Lower lobe of right lung (tissue), 2 donors: ENCODE measurements at places on chromosomes 7 and 10. TPM values are rescaled to one million over a fixed set of nuclear protein-coding genes. Genes with fewer than 3 reads are reported as not detected.

ZCCHC24 gene
- 34.7 TPM for total RNA-seq

RPEL1 gene
- total RNA-seq, result 0.30 TPM

SORCS1 gene
- total RNA-seq, result 0.15 TPM

ANKRD2 gene
- total RNA-seq, result 0.35 TPM

SMO gene
- total RNA-seq, result 3.1 TPM

TMEM26 gene
- total RNA-seq, result 1.1 TPM

FANK1 gene
- 11.5 TPM for total RNA-seq

PLEKHS1 gene
- 7.0 TPM for total RNA-seq

FAM180A gene
- total RNA-seq, result 3.0 TPM

YKT6 gene
- total RNA-seq, result 58.7 TPM

DNA sequence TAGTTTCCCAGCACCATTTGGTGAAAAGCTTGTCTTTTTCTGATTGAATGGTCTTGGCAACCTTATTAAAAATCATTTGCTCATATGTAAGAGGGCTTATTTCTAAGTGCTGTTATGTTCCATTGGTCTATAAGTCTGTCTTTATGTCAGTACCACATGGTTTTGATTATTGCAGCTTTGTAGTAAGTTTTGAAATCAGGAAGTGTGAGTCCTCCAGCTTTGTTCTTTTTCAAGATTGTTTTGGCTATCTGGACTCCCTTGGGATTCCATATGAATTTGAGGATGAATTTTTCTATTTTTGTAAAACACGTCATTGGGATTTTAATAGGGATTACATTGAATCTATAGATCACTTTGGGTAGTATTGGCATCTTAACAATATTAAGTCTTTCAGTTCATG lies 5.4 kb downstream of the KIF11 start:
- H3K4me1 ChIP-seq, result peaks cover 5% of the 10 kb centered on the region
- DNase-seq, result no peak
- no peak overlapping the region for H3K27ac ChIP-seq
- H3K4me3 ChIP-seq, result no peak overlapping the region

DNA sequence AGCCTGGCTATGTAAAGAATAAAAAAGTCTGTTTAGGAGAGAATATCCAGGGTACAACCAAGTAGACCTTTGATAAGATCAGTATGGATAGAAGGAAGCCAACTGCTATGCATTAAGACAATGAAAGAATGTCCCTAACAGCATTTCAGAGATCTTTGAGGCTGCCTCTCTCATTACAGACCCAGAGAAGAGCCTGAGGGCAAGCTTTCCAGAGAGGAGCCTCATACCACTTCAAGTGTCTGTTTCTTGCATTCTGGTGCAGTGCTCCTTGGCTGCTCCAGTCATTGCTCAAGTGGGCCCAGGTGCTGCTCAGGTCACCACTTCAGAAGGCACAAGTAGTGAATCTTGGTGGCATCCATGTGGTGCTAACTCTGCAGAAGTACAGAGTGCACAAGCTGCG lies 514.0 kb downstream of the PLXDC2 start:
- H3K36me3 ChIP-seq, result no peaks in the 10 kb centered on the region
- H3K4me1 ChIP-seq, result no peaks in the 10 kb centered on the region
- no peaks in the 10 kb centered on the region for H3K27me3 ChIP-seq
- no peak overlapping the region for H3K4me3 ChIP-seq
- DNase-seq, result no peak
- no peak overlapping the region for H3K27ac ChIP-seq

- no peaks in the 10 kb centered on the region for H3K27me3 ChIP-seq
- H3K4me3 ChIP-seq, result no peak overlapping the region
- DNase-seq, result no peak
- peaks cover 93% of the 10 kb centered on the region for H3K36me3 ChIP-seq
- no peaks in the 10 kb centered on the region for H3K4me1 ChIP-seq
These were observed 7.3 kb downstream of the PGAM2 start for GRCh38 chr7:44057849-44058758.

DNA sequence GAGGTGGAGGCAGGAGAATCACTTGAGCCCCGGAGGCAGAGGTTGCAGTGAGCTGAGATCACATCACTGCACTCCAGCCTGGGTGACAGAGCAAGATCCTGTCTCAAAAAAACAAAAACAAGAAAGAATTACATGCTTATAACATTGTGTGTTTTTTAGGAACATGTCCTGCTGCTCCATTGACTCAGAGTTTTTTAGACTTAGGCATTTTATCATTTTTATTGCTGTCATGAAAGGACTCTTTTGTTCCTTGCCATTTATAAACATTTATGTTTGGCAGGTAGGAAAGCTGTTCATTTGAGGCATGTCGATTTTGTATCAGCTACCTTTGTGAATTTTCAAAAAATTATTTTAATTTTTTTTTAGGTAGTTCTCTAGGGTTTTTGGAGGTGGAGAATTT lies 20.3 kb downstream of the COL26A1 start:
- H3K36me3 ChIP-seq, result no peaks in the 10 kb centered on the region
- no peak overlapping the region for H3K27ac ChIP-seq
- H3K4me3 ChIP-seq, result no peak overlapping the region
- no peak for DNase-seq

GRCh38 chr7:155062411-155062810 lies 7.7 kb upstream of the HTR5A start:
- no peak overlapping the region for H3K4me3 ChIP-seq
- no peak for DNase-seq
- no peaks in the 10 kb centered on the region for H3K36me3 ChIP-seq
- H3K27ac ChIP-seq, result no peak overlapping the region
- H3K4me1 ChIP-seq, result no peaks in the 10 kb centered on the region

DNA sequence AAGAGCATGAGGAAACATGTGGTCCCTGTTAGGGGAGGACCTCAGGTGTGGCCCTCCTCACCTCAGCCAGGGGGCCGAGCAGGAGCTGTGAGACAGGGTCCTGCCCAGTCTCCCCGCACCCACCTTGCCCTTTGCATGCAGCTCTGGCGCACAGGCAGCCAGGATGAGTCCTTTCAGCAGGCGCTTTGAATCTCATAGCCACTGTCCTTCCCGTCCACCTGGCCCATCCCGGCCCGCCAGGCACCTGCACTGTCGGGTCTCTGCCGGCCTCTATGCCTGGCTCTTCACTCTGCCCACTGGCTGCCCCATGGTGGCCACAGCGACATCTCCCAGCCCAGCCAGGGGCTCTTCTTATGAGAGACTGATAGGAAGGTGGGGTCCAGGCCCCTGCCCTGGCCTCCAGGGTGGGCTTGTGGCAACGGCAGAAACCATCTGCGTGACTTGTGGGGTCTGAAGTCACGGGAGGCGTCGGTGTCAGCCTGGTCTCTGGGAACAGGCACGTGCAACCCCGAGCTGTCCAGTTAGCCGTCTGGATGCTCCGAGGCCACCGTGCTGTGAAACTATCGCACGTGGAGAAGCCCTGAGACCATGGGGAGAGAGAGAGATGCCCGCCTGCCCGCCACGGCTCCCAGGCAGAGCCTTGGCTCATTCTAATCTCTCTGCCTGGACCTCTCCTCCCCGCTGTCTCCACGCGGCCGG lies 37.4 kb downstream of the FOXL3 start:
- no peaks in the 10 kb centered on the region for H3K27me3 ChIP-seq
- no peaks in the 10 kb centered on the region for H3K36me3 ChIP-seq
- H3K4me1 ChIP-seq, result peaks cover 21% of the 10 kb centered on the region
- no peak overlapping the region for H3K4me3 ChIP-seq

DNA sequence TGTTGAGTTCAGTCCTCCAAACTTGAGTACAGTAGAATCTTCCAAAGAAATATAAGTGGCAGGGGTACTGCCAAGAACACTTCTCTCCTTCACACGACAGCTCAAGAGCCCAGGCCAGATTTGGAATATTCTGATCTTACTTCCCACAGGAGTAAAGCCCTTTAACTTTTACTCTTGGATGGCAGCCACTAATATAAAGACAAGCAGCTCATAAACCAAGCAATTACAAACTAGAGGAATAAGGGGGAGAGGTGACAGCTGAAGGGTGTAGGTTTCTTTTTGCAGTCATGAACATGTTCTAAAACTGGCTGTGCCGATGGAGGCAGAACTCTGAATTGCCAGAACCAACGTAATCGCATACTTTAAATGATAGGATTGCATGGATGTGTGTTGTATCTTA lies 74.8 kb downstream of the SVIL start:
- no peaks in the 10 kb centered on the region for H3K27me3 ChIP-seq
- H3K27ac ChIP-seq, result no peak overlapping the region
- peaks cover 14% of the 10 kb centered on the region for H3K36me3 ChIP-seq
- H3K4me3 ChIP-seq, result no peak overlapping the region

- H3K4me1 ChIP-seq, result no peaks in the 10 kb centered on the region
These were observed 112.6 kb downstream of the DGKI start for GRCh38 chr7:137734221-137734620.

- DNase-seq, result no peak
- no peaks in the 10 kb centered on the region for H3K27me3 ChIP-seq
- H3K4me3 ChIP-seq, result no peak overlapping the region
- no peak overlapping the region for H3K27ac ChIP-seq
- no peaks in the 10 kb centered on the region for H3K4me1 ChIP-seq
- no peaks in the 10 kb centered on the region for H3K36me3 ChIP-seq
These were observed 15.3 kb downstream of the FLNC start for GRCh38 chr7:128845475-128845874.
